Amniotic stem cell (primary cell): ENCODE measurements at places on chromosomes 5 and 9.

- peak; percentile 19 for DNase-seq
These were observed 162.1 kb downstream of the ARL15 start for GRCh38 chr5:54148067-54148845.

- DNase-seq = peak; percentile 2
These were observed 25.8 kb upstream of the HSD17B3 start for GRCh38 chr9:96327694-96328352.

- DNase-seq = no peak
These were observed 16.4 kb upstream of the SEMA4D start for GRCh38 chr9:89514337-89514736.

DNA sequence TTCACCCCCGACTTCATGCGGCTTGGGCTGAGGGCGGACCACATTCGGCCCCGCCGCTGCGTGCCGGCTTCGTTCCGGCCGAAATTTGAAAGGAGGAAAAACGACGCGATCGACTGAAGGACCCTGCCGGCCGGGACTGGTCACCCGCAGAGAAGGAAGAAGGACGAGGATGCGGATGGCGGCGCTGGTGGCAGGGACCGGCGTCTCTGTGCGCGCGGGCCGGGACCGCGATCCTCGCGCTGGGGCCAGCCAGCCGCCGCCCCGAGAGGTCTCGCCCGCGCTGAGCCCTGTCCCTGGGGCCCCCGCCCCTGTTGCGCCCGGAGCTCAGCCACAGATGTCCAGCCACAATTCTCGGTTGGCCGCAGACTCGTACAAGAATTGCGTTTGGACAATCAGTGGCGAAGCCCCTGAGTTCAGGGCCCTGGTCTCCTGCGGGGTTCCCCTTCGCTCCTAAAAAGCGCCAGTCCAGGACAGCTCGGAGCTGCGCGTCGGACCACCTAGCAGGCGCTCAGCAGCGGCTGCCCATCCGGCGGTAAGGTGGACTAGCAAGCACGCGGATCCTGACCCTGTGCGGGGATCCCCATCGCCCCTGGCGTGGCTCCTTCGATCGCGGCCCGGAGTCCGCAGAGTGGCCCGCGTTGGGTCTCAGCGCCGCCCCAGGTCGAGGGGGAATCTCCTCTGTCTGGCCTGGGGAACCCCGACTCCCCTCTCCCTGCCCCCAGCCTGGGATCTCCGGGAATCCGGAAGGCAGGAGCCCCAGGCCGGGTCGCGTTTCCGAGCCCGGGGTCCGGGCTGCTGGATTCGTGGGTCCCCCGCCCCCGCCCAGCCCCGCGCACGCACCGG lies 21.3 kb downstream of the URM1 start:
- no peak for DNase-seq

GRCh38 chr9:134937566-134938345 lies 20.0 kb upstream of the FCN1 start:
- DNase-seq = no peak

DNA sequence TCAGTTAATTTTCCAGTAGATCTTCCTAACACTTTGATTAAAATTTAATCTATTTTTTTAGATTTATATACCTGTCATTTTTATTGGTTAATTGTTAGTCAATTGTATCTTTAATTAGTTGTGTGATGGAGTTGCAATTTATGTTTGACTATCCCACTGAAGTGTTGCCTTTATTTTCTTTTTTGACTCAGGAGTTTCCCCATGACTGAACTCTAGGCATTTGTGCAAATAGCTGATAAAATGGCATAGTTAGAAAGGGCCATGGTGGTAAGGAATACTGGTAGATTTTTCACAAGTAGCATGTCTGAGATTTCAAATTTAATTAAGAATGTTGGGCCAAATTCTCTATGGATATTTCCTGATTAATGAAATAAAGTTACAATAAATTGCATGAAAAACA lies 273.1 kb upstream of the DAB2 start:
- no peak for DNase-seq

DNA sequence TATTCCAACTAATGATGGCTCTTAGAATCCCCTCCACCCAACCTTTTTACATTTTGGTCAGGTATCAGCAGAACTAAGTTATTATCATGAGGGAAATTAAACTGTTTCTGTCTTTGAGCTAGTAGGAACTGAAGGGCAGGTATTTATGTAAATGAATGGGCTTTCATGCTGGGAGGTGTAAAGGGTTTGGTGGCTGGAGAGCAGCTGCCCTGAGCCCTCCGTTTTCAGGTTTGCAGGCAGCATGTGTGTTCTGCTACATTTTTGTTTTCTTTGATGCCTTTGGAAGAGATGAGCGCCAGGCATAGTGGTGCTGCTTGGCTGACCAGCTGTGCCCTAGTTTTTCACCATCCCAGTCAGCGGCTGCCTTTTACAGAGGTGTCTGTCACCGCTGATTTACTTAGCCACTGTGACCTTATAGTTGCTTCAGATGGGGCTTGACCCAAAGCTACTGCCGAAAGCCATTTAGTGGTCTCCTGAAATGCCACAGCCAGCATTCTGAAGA lies 231.9 kb downstream of the MAST4 start:
- no peak for DNase-seq

DNA sequence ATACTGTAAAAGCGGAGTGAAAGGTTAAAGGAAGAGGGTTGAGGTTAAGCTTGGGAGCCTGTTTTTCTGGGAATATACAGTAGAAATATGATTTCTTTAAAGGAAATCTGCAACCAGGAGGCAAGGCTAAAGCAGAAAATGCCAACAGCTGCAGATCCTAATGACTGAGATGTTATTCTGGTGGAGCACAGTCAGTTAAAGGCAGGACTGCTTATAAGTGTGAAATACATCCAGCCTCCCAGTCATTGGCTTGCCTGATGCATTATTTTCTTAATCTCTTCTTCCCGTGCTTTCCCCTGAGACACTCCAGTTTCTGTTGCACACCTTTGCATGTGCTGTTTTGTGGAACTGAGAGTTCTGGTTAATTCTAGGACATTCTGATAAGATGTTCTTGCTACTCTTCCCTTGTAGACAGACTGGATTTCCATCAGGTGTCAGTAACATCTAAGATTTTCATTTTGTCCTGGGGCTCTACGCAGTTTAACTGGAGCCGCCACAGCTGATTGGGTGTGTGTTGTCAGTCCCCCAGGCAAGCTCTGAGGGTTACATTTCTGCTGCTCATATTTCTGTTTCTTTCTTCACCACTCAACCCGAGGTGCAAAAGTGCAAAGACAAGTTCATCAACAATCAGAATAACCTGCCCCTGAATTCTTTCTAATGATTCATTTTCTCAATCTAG lies 44.4 kb downstream of the CAST start:
- DNase-seq = no peak

GRCh38 chr9:88749420-88749819 lies 214.4 kb downstream of the NXNL2 start:
- DNase-seq = no peak
